ENCODE measurements at places on chromosomes 7 and 10.
A peak's percentile ranks its signal among the peaks of the same experiment; 100 is the strongest.

DNA sequence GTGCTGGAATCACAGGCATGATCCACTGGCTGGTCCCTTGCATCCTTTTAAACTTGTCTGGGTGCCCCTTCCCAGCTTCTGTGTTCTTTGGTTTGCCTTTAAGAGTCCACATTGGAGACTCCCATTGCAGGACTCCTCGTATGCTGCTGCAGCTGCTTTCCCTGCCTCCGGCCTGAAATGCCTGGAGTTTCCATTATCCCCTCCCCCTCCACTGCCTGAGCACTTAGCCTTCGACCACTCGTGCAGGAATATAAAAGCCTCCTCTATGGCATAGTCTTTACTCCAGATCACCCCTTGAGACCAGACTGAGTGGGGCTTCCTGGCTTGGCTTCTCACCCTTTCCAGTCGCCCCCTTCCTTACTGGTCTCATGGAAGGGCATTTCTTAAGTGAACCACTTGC is 80.2 kb downstream of the RHOBTB1 start:
- no peak for DNase-seq

- DNase-seq: no peak
These were observed 4.7 kb downstream of the PPP1R9A start for GRCh38 chr7:94912085-94912484.

DNA sequence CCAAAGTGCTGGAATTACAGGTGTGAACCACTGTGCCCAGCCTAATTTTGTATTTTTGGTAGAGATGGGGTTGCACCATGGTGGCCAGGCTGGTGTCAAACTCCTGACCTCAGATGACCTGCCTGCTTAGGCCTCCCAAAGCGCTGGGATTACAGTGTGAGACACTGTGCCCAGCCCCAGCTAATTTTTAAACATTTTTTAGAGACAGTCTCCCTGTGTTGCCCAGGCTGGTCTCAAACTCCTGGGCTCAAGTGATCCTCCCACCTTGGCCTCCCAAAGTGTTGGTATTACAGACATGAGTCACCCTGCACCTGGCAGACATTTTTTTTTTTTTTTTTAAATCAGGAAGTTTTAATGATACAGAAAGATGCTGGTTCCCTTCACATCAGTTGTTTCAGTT is 15.5 kb downstream of the DENND10 start:
- DNase-seq: no peak

DNA sequence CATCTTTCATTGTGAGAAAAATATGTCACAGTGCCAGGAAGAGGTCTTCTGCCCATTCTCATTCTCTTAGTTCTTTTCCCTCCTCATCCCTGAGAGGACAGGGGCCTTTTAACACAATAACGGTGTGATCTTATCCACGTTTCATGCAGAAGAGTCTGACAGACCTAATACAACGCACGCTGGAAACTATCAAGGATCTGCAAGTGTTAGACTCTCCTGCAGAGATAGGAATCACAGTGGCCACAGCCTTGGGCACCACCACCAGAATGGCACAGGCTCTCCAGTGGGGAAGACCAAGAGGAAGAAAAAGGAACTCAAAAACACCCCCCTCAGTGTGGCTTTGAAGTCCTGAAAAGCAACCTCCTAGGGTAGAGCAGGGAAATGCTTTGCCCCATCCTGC is 72.6 kb upstream of the LAMB4 start:
- DNase-seq: no peak

- no peak for DNase-seq
These were observed 314.3 kb downstream of the HPSE2 start for GRCh38 chr10:98921316-98921715.

DNA sequence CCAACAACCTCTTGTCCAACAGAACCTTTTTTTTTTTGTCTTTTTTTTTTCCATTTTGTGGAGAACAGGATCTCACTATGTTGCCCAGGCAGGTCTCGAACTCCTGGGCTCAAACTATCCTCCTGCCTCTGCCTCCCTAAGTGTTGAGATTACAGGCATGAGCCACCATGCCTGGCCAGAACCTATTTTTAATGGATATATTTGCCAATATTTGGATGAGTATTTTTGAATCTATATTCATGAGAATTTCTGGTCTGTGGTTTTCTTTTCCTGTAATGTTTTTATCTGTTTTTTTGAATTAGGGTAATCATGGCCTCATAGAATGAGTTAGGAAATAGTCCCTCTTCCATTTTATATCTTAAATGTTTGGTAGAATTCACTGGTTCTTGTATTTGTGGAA is 70.4 kb upstream of the RET start:
- DNase-seq: no peak

GRCh38 chr7:20954711-20955619 is 168.3 kb upstream of the SP8 start:
- DNase-seq: no peak

GRCh38 chr7:69961436-69961835 is 363.2 kb downstream of the AUTS2 start:
- DNase-seq: no peak

- peak; percentile 65 for DNase-seq
These were observed 21.0 kb upstream of the ASB15 start for GRCh38 chr7:123580406-123581161.

DNA sequence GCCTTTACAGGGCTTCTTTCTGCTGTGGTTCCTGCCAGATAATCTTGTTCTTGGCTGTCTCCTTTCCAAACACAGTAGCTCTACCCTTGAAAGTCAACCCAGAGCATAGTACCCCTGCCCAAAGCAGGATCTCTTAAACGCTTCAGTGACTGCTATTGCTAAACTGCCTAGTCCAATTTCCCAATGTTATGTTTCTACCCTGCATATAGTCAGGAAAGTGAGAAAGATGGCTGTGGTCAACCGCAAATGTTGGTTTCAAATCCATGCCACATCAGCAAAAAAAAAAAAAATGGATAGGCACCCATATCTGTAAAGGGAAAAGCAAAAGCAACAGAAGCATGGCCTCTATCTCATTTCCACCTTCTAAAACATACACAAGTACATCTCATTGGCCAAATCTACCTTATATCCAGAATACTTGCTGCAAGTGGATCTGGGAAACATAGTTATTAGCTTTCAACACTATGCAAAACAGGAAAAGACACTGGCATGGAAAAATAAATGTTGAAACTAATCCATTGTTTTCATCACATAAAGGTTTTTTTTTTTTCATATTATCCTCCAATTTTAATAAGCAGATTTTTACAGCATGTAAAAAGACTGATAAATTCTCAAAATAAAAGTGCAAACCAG is 59.8 kb downstream of the DNAJC1 start:
- DNase-seq: no peak

- DNase-seq: no peak
These were observed 712.9 kb upstream of the NRP1 start for GRCh38 chr10:34047389-34047788.

GRCh38 chr7:98855610-98856422 is 14.0 kb downstream of the TMEM130 start:
- DNase-seq: no peak

DNA sequence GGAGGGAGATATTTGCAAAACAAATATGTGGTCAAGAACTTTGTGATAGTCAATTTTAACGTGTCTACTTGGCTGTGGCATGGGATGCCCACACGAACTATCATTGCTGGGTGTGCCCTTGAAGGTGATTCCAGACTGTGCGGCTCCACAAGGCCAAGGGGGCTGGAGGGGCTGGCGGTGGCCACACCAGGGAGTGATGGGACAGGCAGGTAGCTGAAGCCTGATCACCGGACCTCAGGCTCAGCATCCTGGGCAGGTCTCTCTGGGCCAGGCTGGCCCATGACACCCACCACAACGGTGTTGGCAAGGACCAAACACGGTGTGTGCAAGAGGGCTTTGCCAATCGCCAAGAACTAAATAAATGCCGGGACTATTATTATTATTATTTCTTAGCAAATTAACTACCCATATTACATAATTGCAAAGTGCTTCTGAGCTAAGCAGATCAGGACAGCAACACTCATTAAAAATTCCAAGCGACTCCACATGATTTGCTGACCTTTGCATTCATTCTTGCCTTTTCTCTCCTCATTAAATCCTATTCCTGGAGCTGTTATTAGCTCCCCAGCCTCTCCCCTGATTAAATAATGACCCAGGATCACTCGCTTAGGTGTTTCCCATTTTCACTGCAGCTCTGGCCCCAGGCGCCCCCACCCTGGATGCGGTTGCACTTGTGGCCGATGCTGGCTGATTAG is 35.4 kb upstream of the PPP2R2D start:
- no peak for DNase-seq

DNA sequence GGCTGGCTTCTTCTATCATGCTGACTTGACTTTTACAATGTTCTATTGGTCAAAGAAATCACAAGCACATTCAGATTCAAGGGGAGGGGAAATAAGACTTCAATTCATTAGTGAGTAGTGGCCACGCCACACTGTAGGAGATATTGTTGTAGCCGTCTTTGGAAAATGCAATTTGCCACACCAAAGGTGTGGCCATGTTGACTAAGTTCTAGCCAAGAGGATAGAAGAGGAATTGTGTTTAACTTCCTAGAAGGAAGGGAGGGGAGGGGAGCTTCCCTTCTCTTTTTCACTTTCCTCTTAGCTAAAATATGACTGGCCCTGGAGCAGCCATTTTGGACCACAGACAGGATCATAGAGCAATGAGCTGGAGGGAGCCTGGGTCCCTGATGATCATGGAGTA is 3.4 kb upstream of the PRKAR2B start:
- DNase-seq: no peak

- DNase-seq: no peak
These were observed 11.9 kb upstream of the ABCC2 start for GRCh38 chr10:99770408-99771045.

DNA sequence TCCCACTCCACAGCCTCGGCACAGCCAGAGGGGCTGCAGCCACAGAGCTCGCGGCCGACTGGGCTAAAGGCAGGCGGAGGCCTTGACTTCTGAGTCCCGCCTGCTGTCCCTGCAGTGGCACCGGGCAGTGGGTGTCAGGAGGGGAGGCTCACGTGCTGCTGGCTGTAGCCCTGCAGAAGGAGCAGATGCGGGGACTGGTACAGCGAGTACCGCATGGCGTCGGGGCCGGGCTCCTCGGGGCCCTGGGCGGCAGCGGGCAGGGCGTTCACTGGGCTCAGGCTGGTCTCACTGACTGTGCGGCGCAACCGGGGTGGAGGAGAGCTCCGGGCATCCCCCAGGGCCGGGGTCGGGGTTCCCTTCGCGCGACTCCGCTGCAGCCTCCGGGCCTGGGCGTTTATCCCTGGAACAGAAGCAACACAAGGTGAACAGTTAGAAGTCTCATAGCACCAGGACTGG is 25.6 kb downstream of the PAPOLB start:
- DNase-seq: no peak

- DNase-seq: no peak
These were observed 882.2 kb downstream of the TYW1 start for GRCh38 chr7:67878808-67879207.
